ENCODE measurements at places on chromosomes 12 and 14. TPM values are rescaled to one million over a fixed set of nuclear protein-coding genes. Genes with fewer than 3 reads are reported as not detected.

CPM gene
- total RNA-seq: 29.8 TPM

DNA sequence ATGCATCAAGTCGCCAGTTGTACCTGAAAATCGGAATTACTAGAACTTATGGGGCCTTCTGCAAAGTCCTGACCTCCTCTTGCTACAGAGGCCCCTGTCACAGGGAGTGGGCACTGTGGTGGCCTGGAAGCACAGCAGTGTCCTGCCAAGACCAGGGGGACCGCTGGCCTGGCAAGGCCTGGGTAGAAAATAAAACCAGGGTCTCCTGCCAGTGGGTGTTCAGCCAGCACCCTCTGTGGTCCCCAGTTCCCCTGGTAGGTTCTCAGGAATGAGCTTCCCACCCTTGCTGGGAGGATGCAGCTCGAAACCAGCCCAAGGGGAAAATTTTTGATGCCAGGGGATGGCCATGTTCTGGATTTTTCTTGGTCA, 43.9 kb downstream of the RIN3 start:
- DNase-seq: no peak

GRCh38 chr12:72017054-72017651, 78.5 kb downstream of the TPH2 start:
- peak; percentile 80 for DNase-seq

- no peak for DNase-seq
Measured at GRCh38 chr12:119328111-119328510, 6.4 kb upstream of the CCDC60 start.

DNA sequence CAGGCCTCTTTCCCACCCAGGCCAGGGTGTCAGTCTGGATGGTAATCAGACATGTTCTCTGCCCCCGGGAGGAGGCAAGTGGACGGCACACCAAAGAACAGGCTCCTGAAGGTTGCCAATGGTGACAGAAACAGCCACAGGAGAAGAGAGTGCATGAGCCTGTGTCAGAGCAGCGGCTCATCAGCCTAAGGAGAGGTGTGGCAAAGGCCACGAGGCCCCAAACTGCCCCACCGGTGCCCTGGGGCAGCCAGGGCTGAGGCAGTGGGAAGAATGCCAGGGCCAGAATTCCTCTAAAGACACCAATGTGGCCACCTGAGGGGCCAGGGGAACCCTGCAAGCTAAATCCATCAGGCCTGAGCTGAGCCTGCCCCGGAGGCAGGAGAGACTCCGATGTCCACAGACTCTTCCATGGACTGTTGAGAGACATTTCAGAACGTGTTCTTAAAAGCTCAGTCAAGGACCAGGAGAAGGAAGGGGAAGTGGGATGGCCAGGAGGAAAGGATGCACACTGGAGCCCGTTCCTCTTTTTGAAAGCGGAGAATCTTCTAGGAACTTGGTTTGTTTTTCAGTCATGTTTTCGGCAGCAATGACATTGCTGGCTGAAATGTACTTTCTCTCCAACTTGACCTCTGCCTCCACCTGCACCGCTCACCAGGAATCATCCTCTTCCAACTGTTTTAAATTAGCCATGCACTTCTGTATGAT, 176.3 kb upstream of the FKBP4 start:
- DNase-seq: no peak

DNA sequence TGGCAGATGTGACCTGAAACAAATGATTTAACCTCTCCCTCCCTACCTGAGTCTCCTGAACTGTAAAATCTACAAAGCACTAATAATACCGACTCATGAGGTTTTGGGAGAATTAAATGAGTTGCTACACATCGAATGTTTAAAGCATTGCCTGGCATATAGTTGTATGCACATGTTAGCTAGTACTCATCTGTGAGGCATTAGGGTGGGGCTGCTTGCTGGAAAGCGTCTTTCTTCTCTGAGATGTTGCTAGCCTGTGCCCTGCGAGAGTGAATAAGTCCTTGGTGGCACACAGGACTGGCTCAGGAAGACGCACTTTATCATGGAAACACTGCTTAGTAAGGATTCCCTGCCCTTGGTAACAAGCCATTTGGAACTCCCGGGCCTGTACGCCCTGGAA, 6.1 kb downstream of the RAPGEF3 start:
- DNase-seq: peak; percentile 60

GRCh38 chr12:28698553-28698952, 450.5 kb upstream of the FAR2 start:
- DNase-seq: no peak

GRCh38 chr12:71694099-71694820, 8.4 kb downstream of the TMEM19 start:
- DNase-seq: no peak
